ENCODE measurements at places on chromosomes 6 and 20. TPM values are rescaled to one million over a fixed set of nuclear protein-coding genes. Genes with fewer than 3 reads are reported as not detected.

DNA sequence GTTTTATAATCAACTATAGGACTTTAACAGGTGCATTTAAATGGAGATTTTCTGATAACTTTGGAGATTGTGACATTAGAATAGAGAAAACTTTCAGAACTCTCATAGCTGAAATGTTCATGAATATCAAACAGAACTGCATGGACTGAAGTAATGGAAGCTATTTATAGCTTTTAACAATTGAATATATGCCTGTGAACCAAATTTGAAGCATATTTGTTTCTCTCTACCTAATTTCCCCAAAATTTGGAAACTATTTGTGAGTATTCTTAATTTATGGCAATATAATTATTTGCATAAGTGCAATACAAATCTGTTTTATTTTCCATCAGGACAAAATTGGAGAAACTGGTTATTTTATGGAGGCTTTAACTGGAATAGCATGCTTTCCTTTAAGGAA lies 96.6 kb downstream of the PLG start:
- no peak for DNase-seq

- DNase-seq: no peak
Measured at GRCh38 chr20:32959351-32960221, 44.6 kb downstream of the SUN5 start.

Gene BRD2
- 211 TPM for total RNA-seq

DNA sequence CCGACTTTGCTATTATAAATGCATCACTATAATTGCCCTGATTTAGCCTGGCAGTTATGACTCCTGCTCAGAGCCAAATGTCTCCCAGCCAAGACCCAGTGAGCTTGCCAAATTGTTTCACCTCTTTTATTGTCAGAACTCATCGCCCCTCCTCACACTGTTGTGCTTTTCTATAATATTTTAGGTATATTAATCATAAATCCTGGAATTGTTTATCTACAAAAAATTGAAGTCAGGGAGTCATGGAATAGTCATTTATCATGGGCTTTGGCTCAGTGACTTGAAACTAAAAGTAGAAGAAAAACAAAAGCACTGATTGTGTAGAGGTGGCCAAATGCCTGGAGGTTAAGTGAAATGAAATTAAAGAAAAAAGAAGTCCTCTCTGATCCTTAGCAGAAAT lies 85.6 kb downstream of the PFDN4 start:
- no peak for DNase-seq

DNA sequence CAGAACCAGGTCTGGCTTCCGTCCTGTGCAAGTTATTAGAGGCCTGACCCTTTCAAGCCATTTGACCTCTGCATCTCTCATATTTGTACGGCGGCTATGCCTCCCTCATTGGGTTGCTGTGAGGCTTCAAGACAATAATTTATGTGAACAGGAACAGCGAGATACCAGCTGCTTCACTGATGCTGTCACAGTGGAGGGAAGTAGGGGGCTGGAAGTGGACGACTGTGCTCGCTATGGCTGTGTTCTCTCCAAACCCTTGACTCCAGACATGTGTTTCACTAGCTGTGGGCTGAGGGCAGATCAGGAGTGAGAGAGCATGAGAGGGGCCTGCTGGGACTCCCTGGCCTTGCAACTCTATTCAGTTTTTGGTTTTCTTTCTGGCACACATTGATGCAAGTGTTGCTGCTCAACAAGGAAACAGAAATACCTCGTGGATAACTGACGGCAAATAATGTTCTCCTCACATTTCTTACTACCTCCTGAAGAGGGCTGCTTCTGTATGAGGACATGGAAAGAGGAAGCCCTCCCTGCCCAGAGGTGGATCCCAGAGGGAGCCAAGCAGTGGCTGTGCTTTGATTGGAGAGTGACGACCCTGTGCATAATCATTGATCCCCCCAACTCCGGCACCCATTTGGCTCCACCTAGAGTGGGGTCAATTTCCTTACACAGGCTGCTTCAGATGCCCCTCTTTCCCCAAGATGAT lies 34.7 kb upstream of the SCP2D1 start:
- DNase-seq: peak; percentile 42

DNA sequence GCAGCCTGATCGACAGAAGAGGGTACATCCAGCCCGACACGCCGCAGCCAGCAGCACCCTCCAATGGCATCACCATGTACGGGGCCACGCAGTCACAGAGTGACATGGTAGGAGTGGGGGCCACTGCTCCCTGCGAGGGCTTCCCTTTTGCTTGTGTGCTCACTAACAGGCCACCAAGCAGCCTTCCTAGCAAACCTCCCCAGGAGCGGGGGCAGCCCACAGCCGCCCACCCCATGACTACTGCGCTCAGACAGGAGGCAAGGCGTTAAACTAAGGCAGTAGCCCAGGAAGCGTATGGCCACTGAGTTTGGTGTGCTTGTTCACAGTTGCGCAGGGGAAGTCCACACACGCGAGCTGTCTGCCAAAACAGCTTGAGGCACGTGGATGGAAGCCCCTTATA lies 169.5 kb upstream of the SNX9 start:
- no peak for DNase-seq

DNA sequence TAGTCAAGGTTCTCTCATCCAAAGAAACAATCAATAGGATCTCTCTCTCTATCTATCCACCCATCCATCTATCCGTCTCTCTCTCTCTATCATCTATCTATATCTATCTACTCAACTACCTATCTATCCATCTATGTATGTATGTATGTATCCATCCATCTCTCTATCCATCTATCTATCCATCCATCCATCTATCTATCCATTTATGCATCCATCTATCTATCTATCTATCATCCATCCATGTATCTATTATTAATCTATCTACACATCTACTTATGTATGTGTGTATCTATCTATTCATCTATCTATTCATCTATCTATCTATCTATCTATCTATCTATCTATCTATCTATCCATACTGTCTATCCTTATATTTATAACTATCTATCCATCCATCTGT lies 99.3 kb downstream of the FNDC1 start:
- no peak for DNase-seq

Gene ULBP1
- 0.40 TPM for total RNA-seq

Gene CLPSL1
- total RNA-seq: not detected

DNA sequence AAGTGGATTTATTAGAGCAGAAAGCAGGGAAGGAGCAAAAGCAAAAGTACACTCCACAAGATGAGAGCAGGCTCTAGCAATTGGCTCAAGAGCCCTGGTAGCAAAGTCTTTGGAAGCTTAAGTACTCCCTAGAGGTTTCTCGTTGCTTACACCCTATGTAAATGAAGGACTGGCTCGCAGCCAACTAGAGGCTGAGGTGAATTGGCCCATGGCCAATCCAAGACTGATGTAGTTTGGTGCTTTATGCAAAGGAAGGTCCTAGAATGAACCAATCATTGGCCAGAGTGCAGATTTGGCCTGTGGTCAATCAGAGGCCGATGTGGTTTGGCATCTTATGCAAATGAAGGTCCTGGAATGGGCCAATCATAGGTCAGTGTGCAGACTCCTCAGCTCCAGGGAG lies 191.3 kb upstream of the ARID1B start:
- no peak for DNase-seq
